ENCODE measurements at places on chromosomes 12 and 14.

DNA sequence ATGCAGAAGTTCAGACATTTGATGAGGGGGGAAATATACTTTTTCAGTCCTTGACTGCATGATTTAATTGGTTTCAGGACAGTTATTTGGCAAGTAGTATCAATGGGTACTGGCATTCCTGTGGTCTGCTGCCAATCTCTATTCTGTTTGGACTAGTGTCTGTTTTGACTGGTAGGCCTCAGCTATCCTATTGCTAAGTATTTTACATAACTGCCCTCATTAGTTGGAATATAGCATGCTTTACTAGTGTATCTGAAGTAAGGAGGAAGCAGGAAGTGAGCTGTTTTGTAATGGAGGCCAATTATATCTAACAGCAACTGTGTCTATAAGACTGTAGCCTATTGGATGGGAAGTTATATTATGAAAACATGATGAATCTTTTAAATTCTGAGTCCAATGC lies 104.3 kb downstream of the FLRT2 start:
- DNase-seq, result no peak

DNA sequence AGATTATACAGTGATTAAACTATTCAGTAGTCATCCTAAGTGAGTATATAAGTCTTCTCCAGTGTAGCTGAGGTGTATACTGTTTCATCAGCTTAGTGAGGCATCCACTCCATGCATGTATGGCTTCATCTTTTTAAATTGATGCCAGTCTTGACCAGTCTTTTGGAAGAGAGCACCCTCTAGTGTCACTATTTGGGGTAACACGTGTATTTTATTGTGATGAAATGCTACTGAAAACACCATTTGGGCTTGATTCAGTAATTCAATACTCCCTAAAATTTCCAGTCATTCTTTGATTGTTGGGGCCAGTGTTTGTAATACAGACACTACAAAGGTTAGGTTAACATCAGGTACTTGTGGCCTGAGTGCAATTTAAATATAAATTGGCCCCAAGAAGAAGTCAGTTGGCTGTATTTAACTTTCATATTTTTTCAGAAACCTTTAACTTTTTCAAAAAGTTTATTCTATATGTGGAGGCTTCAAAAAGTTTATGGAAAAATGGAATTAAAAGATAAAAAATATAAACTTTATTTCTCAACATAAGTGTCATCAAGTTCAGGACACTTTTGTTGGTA lies 35.3 kb downstream of the MIPOL1 start:
- no peak for DNase-seq

- no peak for DNase-seq
Observed at GRCh38 chr14:93023802-93024434, 91.8 kb downstream of the ITPK1 start.

GRCh38 chr12:111409403-111409779 lies 3.7 kb downstream of the SH2B3 start:
- no peak for DNase-seq

Measured in activated CD4-positive, alpha-beta T cell treated with anti-CD3 and anti-CD28 coated beads for 24 hours (primary cell).